Tibial nerve (tissue), 4 donors: ENCODE measurements at places on chromosomes 1 and 21.

DNA sequence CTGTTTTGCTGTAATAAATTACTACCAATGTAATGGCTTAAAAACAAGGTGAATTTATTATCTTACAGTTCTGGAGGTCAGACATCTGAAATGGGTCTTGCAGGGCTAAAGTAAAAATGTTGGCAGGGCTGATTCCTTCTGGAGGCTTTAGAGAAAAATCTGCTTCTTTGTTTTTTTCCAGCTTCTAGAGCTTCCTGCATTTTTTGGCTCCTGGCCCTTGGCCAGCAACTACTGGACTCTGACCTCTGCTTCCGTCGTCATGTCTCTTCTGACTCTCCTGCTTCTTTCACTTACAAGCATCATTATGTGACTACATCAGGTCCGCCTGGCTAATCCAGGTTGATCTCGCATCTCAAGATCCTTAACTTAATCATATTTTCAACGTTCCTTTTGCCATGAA is 350.9 kb downstream of the S1PR1 start:
- DNase-seq: peak; percentile 14

DNA sequence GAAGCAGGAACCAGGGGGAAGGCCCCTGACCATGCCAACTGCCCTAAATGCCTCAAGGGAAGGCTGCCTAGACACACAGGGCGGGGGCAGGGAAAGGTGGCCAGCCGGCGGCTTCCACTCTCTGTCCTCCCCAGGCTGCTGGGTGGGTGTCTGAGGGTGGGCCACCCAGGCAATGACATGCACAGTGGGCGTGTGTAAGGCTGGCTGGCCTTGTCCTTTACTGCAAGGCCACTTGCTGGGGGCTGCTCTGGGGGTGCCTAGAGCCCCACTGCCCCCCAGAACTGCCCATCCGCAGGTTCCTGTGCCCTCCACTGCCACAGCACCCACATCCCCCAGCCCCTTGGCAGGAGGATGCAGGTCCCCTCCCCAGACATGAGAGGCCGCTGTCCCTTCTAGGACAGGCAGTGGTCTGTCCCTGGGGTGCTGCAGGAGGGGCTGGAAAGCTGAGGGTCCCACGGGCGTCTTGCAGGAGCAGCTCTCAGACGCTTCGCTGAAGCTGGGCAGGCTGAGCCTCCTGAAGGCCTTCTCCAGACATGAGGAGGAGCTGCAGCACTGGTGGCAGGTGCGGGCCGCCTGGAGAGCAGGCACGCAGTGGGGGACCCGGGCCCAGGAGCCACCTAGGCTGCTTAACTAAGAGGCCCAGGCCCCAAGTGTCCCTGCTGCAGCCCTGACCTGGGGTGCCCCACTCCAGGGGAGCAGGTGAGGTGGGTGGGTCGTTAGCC is 10.1 kb downstream of the CCDC27 start:
- no peak for DNase-seq

- no peak for DNase-seq
Observed at GRCh38 chr1:154871374-154871773, 1.3 kb upstream of the KCNN3 start.

- DNase-seq: no peak
Observed at GRCh38 chr1:218614031-218614430, 268.9 kb downstream of the TGFB2 start.

GRCh38 chr1:173506437-173506836 is 29.3 kb downstream of the PRDX6 start:
- no peak for DNase-seq

DNA sequence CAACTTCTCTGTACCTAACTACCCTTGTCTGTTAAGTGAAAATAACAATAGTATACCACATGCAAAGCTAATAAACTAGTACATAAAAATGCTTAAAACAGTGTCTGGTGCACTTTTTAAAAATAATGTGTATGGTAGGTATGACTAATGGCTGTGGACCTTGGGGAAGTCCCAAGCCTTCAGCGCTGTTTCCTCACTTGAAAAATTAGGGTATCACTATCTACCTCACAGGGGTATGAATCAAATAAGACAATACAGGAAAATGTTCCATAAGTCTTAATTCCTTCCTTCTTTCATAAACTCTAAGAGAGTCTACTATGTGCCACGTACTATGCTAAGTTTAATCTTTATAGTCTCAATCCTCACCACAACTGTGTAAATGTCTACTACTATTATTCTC is 32.0 kb downstream of the EGLN1 start:
- no peak for DNase-seq

DNA sequence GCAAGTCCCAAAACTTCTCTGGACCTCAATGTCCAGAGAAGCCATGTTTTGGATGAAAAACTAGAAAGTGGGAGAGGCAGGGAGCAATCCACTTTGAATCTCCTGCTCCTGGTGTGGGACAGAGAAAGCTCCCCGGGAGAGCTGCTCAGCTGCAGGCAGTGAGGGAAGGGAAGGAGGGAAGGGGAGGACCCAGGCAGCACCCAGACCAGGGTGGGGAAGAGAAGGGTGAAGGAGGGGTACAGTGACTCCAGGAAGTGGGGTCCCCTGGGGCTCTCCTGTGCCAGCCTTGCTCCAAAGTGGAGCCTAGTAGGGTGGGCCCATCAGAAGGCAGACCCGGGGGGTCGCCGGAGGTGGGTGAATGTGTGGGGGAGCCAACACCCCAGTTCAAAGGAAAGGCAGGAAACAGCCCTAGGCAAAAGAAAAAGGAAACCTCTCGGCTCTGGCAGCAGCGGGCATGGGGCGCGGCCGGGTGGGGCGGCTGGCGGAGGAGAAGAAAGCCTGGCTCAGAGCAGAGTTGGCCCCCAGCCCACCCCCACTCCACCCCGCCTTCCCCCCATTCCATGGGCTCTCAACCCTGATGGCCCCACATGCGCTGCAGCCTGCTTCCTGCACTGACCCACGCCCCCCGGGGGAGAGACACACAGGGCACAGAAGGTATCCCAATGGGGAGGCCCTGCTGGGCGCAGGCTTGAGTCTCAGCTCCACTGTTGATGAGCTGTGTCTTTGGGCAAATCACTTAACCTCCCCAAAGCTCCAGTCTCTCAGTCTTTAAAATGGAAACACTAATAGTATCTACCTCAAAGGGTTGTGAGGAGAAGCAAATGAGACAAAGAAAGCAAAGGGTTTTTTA is 5.7 kb downstream of the LGR6 start:
- no peak for DNase-seq

DNA sequence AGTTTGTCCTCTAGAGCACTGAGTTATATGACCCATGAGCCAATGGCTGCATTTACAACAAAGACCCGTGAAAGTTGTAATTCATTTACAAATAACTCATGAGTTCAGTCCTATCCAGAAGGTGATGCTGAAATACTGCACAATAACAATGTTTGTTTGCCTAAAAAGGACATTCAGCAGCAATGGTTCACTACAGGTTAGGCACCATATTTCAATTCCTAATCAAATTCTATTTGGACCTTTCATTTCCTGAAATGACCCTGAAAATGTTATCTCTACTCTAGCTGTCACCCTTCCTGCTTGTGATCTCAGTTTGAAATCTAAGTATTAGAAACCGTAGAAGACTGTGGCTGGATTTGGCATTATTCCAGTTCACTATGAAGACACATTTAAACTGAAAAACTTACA is 191.2 kb upstream of the SAMSN1 start:
- no peak for DNase-seq

DNA sequence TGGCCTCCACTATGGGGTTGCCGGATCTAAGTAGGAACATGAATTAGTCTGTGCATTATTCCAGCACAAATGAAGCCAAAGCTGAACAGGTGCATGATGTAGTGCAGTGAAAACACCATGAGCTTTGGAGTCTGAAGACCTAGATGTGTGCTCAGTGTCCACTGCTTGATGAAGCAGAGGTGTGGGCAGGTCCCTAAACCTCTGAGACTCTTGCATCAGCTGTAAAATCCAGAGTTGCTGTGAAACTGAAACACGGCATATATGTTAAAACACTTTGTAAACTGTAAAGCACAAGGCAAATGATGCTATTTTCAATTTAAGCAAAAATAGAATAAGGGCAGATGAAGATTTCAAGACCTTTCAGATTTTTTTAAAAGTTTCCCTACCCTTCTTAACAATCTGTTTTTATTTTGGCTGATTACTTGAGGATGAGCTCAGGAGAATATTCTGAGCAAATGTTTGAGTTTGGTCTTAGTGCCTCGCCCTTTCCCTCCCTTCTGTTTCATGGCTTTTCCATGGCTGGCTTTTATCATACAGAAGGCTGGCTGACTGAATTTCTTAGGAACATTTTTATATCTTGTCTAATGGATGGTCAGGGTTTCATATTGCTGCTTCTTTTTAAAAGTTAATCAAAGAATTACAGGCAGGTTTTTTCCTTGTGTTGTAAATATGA is 221.8 kb downstream of the NTNG1 start:
- DNase-seq: no peak

- DNase-seq: no peak
Observed at GRCh38 chr1:161723459-161724141, 2.3 kb downstream of the FCRLB start.

DNA sequence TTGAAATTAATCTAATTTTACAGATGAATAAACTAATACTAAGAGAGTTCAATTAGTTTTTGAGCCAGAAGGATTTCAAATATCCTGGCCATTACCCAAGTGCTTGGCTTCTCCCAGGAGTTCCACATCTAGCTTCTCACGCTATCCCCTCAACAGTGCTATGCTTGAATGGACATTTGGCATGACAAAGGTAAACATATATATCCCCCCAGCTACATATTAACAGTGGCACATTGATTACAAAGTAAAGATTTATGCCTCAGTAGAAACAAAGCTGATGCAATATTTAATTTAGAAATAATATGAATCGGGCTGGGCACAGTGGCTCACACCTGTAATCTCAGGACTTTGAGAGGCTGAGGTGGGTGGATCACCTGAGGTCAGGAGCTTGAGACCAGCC is 434.6 kb upstream of the PRMT6 start:
- DNase-seq: no peak

DNA sequence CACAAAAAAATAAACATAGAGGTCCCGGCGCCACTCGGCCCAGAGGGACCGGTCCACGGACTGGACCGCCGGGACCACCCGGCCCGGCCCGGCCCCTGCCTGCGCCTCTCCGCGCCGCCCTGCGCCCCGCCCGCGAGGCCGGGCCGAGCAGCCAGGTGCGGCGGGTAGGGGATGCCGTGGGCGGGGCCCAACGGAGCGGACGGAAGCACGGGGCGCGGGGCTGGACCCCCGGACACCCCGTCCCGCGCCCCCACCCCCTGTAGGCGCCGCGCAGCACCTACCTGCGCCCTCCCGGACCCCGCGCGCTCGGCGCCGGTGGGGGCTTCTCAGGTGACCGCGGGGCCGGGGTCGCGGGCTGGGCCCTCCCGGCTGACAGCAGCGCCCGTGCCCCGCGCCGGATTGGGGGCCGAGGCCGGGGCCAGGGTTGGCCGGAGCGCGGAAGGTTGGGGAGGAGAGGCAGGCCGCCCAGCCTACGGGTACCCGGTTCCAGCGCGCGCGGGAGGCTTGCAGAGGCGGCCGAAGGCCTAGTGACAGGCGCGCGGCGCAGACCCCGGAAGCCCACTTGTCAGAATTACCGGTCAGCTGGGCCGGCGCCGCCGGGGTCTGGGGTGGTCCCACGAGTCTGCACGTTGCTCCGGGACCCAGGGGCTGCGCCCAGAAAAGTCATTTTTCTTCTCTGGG is 351.9 kb upstream of the CAMK1G start:
- DNase-seq: no peak

- DNase-seq: no peak
Observed at GRCh38 chr21:41681348-41681801, 85.5 kb downstream of the RIPK4 start.

- DNase-seq: no peak
Observed at GRCh38 chr1:51088474-51088873, 13.6 kb upstream of the C1orf185 start.

DNA sequence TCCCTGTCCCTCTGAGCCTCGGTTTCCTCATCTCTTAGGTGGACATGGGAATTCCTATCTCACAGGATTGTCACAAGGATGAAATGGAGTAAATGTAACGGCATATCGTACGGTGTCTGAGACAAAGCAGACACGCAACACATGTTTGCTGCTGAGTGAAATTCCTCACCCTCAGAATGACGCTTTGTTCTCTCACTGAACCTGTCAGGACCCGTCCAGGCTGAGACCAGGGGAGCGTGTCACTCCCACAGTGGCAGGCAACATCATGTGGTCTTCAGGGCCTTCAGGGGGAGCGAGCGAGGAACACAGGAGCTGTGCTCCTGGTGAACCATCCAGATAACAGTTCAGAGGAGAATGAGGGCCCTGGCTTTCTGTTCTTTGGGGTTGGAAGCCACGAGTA is 74.2 kb downstream of the TOMM20 start:
- DNase-seq: no peak

DNA sequence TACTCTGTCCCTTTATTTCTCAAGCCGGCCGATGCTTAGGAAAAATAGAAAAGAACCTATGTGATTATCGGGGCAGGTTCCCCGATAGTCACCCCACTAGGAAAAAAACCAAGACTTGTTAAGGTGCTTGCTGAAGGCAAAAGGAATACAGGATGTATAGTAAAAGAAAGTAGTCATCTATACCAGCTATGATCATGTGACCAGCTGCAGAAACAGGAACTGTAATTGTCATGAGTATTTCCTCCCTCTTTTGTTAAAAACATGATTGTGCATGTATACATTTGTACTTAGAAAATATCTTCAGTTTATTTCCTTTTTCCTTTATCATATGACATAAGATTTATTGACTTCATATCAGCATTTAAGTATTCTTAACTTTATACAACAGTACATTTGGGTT is 30.5 kb downstream of the PIGK start:
- no peak for DNase-seq

- DNase-seq: no peak
Observed at GRCh38 chr21:16891821-16892220, 621.0 kb upstream of the CXADR start.

DNA sequence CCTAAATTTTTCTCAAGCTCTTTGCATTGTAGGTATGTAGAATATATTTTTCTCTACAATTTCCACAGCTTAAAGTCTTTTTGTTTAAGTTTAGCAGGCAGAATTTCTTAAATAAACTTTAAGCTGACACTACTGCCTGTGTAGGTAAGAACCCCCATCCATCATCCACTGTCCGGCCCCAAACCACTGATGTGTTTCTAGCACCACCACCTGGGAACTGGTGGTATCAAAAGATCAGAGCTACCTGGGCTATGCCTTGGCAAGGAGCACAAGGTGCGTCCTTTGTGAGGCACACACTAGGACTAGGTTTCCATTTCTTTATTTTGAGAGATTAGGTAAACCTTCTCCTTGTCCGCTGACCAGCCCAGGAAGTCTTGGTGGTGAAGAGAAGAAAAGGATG is 10.5 kb upstream of the LELP1 start:
- DNase-seq: no peak

DNA sequence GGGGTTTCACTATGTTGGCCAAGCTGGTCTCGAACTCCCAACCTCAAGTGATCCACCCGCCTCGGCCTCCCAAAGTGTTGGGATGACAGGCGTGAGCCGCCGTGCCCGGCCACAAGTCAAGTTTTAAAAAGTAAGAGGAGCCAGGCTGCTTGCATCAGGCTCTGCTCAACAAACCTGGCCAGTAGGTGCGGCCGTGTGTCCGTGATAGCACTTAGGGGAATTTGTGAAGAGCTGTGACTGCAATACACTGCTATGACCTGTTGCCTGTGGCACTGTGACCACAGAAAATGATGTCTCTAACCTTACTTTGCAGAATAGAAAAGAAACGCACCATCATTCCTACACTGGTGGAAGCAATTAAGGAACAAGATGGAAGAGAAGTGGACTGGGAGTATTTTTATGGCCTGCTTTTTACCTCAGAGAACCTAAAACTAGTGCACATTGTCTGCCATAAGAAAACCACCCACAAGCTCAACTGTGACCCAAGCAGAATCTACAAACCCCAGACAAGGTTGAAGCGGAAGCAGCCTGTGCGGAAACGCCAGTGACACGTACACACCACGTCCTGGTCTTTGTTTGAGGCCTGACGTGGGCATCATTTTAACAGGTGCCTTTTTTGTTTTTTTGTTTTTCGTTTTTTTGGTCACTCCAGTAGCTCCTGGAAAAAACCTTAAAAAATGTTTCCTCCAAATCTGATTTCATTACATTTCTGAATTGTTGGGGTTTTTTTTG is 16.7 kb downstream of the C1orf174 start:
- no peak for DNase-seq
